Amniotic epithelial cell (primary cell): ENCODE measurements at places on chromosomes 16 and 17.
A peak's percentile ranks its signal among the peaks of the same experiment; 100 is the strongest.

DNA sequence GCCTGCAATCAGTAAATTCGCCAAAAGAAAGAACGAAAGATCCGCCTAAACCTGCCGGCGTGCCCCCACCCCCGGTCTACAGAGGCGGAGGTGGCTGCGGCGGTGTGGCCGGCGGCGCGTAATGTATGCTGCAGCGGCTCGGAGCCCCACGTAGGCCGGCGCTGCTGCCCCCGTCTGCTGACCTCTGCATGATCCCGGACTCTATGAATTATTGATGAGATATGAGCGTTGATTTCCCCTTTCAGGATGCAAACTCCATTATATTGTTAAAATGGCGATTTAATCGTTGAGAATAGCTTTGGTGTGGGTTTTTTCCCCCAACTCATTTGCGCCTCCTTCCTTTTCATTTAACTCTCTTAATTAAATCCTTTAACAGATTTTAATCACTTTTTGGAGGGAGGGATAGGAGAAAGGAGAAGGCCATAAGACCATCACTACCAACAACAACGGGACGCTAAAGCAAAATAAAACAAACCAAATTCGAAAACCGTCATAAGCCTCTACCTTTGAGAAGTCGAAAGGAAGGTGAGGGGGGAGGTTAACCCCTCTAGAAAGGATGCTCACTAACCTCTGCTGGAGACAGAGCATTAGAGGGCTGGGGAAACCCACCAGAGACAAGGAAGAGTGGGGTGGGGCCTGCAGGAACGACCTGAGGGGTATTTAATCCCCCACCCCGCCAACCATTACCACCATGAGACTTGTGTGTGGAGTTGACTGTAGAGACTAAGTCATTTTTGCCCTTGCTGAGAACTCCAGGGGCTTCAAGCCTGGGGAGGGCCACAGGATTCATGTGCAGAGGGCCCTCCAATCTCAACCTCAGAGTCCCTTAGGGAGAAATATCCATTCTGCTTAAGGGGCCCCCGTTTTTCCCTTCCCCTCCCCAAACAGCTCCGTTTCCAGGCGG lies 3.4 kb downstream of the HOXB3 start:
- DNase-seq, result no peak

GRCh38 chr17:55117164-55117563 lies 147.6 kb upstream of the HLF start:
- DNase-seq, result peak; percentile 2

GRCh38 chr17:31369266-31369665 lies 22.2 kb upstream of the RAB11FIP4 start:
- peak; percentile 68 for DNase-seq

- peak; percentile 92 for DNase-seq
These were observed 27.6 kb upstream of the PITPNA start for GRCh38 chr17:1590029-1590746.

GRCh38 chr16:47815655-47816054 lies 340.1 kb downstream of the ABCC12 start:
- DNase-seq, result peak; percentile 27

GRCh38 chr17:6526362-6527152 lies 29.8 kb downstream of the PITPNM3 start:
- DNase-seq, result no peak

- DNase-seq, result peak; percentile 65
These were observed 4.2 kb upstream of the KRTAP3-2 start for GRCh38 chr17:41003926-41004325.

- no peak for DNase-seq
These were observed 28.8 kb downstream of the GINS2 start for GRCh38 chr16:85659805-85660511.

DNA sequence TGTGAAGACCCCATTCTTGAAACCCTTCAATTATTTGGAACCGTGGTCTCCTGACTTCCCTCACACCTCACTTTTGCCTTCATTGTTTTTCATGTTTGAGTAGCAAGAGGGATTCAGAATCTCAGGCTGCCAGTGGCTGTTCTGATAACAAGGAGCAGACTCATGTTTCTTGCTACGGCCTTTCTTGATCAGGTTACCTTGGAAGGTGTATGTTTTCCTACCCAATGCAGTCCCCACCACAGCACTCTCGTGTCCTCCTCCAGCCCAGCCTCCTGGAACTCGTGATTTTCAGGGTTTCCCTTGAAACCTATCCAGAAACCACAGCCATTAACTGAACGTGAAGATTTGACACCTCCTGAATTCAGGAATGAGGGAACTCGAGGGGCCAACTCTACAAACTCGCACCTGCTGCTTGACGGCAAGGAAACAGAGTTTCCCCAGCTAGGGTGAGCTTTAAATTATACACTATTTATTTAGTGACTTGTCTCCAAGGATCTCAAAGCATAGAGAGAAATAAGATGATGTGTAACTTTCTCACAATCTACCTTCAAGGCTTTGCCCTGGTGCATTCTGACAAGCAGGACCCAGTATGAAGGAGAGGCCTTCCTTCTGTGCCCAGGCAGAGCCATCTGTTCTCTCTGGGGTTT lies 1.6 kb downstream of the ZFHX3 start:
- no peak for DNase-seq

- no peak for DNase-seq
These were observed 4.7 kb upstream of the RNF213 start for GRCh38 chr17:80256034-80256350.

GRCh38 chr17:79005063-79005861 lies 4.3 kb downstream of the CANT1 start:
- no peak for DNase-seq
